ENCODE measurements at places on chromosomes 12 and 14.
A peak's percentile ranks its signal among the peaks of the same experiment; 100 is the strongest.

- no peak for DNase-seq
These were observed 29.1 kb downstream of the GABARAPL1 start for GRCh38 chr12:10241727-10242126.

DNA sequence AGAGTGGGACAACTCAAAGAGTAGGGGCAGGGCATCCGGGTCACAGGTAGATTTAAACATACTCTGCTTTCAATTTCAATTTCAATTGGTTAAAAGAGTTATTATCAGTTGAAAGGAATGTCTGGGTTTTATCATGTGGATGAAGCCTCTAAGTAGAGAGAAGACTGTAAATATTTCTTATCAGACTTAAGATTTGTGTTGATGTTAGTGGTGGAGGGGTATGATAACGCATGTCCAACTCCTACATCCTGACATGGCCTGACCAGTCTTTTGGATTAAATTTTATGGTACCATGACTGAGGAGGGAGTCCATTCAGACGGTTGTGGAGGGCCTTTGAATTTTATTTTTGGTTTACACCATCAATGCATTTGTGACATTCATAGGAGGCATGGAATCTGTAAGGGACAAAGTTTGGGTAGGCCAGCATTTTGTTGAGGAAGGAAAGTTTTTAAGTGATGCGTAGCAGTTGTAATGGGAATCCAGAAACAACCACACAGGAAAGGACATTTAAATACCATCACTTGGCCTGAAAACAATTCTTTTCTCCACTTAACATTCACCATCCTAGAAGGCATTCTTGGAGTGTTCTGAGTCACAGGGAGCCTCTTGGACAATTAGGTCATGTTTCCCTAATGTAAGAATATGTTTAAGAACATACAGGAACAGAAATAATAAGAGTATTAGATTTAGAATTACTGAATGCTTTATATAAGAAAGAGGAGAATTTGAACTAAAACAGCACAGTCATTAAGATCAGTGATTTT lies 371.9 kb downstream of the ATP23 start:
- no peak for DNase-seq

DNA sequence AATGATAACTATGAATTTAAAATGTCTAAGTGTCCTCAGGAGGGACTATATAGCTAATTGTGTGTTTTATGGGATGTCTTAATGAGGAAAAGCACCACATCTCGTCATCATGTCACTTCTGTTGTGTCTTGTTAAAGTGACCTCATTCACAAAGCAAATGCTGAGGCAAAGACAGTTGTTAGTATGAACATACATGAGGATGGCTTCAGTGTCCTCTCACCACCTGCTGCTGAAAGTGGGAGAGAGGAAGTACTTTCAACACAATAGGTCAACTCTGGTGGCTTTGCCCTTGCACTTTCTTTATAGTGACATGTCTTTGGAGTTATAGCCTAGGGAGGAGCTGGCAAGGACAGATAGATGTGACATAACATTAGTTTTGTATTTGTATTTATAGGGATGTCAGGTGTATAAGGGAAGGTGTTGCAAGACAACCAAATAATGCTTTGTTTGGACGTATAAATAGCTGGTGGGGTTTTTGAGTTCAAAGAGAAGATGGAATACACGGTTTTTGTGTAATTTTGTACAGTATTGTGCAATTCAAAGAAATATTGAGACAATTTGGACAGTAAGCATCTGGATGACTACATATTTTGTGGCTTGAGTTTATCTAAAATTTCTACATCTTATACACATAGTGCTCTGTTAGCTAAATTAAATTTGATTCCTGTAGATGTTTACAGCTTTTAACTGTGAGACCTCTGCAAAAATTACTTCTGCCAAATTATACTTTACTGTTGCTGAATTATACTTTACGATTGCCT lies 131.7 kb upstream of the ATP2B1 start:
- no peak for DNase-seq

GRCh38 chr12:114335607-114336006 lies 70.3 kb downstream of the TBX5 start:
- DNase-seq = no peak

GRCh38 chr12:20212658-20213555 lies 155.4 kb upstream of the PDE3A start:
- DNase-seq = peak; percentile 66

DNA sequence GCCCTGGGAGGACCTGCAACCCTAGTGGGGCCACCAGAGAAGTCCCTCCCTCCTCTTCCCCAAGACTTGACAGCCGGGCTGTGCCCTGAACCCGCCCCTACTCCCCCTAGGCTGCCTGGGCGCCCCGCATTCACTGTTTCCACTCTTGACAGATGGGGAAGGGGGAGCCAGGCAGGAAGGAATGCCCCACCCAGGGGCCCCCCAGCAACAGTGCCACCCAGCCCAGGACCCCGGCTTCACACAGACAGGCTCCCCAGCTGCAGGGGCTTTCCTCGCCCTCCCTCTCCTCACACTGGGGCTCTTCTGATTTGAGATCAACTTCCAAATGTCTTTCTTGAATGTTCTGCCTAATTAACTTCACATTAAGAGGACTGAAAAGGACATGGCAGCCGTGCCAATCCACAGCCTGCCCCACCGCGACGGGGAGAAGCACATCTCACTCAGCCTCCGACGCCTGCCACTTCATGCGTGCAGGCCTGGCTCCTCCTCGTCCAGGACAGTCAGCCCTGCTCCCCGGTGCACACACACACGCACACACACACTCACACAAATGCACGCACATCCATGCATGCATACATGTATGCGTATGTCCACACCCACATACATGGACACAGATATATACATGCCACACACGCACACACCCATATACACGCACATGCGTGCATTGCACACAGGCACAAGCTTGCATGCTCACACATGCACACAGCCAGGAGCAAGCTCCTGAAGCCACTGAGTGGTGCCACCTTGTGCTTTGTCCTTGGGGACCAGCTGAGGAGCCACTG lies 19.6 kb upstream of the C14orf180 start:
- no peak for DNase-seq

DNA sequence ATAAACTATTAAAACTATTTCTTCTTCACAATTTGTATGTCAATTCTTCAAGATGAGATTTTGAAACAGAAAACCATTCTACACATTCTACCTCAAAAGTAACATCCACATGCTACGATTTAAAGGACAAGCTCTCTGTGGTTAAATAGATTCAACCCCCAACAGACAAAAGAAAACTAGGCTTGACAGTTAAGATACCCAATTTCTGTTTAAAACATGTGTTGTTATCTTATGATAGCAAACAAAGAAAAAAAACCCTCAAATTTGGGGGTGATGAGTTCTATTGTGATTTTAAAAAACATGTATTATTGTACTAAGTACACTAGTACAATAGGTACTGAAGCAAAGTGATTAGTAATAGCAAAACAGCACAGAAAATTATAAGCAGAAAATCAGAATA lies 33.8 kb downstream of the ATF7 start:
- DNase-seq = no peak

DNA sequence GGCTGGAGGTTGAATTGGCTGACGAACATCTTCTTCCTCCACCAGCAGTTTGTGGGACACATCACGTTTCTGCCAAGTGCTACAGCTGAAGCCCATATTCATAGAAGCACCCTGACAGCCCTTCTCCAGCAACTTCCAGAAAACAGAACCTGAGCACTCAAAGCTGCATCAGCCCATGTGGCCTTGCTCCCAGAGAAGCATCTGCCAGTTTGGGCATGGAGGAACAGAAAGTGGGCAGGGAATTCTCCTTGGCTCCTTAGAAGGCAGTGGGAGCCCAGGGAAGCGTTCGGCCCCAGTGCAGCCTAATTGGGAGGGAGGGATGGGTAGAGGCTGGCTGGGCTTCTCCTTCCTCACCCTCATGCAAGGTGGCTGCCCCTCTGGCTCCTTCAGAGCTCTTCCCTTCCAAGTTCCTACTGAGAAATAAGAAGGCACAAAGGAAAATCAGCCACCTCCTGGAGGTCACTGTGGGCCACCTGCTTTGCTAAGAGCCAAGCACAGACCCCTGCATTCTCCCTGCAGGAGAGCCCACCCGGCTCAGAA lies 4.1 kb upstream of the NGB start:
- no peak for DNase-seq

- DNase-seq = no peak
These were observed 3.0 kb downstream of the SMCO3 start for GRCh38 chr12:14810953-14811483.
